NCI-H1930 (cell line): ENCODE measurements at places on chromosomes 5 and 9.

GRCh38 chr9:4690144-4690543 lies 10.8 kb downstream of the CDC37L1 start:
- no peak for DNase-seq

DNA sequence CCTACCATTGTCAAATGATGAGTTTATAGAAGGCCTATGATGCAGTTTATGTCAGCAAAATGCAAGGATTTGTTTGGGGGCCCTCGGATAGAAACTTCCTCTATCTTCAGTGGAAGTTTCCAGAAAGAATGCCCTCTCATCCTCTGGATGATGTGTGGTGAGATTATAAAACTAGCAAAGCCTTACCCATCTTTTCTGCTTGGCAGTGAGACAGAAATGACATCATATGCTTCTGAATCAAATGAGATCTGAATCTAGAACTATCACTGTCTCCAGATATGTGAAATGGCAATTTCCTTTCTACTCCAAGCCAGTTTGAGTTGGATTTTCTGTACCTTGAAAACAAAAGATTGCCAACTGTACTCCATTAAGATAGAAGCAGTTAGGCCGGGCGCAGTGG lies 60.4 kb upstream of the CKMT2 start:
- DNase-seq: no peak

GRCh38 chr5:88689668-88690408 lies 193.1 kb downstream of the MEF2C start:
- no peak for DNase-seq

GRCh38 chr5:79692596-79692995 lies 3.0 kb downstream of the CMYA5 start:
- no peak for DNase-seq

DNA sequence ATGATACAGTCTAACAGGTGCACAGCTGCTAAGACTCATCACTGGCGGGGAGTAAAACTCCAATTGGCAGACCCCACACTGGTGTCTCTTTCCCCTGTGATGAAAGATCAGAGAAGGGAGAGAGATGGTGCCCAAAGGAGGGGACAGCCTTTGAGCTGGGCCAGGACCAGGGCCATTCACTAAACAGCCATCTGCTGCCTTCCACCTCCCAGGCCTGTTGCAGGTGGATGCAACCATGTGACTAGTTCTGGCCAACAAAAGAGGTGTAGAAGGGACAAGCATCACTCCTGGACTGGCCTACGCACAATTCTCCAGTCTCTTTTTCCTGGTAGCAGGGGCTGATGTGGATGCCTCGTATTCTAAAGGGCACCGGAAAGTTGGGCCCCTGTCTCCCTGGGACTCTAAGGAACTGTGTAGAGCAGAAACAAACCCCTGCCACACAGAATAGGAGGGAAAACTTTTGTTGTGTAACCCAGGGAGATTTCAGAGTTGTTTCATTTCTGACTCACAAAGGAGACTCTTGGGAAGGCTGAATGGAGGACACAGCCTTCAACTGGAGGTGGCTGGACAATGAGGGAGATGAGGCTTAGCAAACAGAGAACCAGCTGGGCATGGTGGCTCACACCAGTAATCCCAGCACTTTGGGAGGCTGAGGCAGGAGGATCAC lies 26.9 kb downstream of the TNIP1 start:
- DNase-seq: no peak

- DNase-seq: no peak
Observed at GRCh38 chr5:55123365-55123764, 20.9 kb downstream of the GZMA start.

DNA sequence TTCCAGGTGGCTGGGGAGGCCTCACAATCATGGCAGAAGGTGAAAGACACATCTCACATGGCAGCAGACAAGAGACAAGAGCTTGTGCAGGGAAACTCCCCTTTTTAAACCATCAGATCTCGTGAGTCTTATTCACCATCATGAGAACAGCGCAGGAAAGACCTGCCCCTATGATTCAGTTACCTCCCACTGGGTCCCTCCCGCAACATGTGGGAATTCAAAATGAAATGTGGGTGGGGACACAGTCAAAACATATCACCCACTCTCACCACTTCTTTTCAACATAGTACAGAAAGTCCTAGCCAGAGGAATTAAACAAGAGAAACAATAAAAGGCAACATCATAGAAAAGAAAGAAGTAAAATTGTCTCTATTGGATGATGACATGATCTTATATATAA lies 223.4 kb upstream of the SLC24A2 start:
- DNase-seq: no peak

DNA sequence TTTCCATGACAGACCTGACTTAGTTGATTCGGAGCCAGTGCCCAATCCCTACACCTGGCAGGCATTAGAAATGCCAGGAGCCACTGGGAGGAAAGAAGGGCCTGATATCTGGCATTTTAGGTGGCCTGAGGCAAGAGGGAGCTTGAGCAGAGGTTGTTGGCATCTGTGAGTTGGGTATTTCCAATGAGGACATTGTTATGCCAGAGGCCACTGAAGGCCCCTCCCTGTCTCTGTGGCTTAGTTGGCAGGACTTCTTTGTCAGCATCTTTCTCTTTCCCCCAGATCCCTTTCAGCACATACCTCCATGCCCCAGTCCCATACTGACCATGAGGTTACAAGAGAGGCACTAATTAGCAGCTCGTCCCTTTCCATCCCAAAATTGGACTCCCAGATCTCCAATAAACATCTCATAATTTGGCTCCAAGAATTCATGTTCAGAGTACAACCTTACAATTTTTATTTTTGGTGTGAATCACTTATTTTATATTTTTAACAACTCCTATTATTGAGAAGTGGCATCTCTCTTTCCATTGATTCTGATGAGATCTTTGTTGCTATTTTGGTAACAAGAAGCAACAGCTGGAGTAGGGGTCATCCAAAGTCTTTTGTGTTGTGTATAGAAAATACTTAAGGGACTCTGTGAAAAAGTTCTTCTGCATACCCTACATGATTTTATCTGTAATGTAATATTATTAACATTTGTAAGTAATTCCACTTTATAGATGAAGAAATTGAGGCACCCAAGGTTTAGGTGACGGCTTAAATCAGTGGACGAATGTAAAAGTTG lies 68.6 kb upstream of the MAP3K1 start:
- no peak for DNase-seq

- no peak for DNase-seq
Observed at GRCh38 chr5:39461007-39461682, 36.4 kb upstream of the DAB2 start.

- DNase-seq: no peak
Observed at GRCh38 chr5:71829206-71829605, 110.1 kb downstream of the CARTPT start.

DNA sequence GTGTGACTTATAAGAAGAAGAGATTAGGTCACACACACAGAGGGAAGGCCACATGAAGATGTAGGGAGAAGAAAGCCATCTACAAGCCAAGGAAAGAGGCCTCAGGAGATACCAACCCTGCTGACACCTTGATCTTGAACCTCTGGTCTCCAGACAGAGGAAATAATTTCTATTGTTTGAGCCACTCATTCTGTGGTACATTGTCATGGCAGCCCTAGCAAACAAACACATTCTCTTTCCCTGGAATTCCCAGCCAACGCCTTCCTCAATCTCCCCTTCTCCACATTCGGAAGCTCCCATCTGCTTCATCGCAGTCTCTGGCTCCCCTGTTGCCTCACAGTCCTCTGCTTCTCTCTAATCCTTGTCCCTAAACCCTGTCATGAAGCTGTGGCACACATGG lies 16.7 kb downstream of the PTGS1 start:
- no peak for DNase-seq
